Activated CD4-positive, alpha-beta T cell treated with anti-CD3 and anti-CD28 coated beads for 24 hours (primary cell): ENCODE measurements at places on chromosomes 2 and 18.

GRCh38 chr2:241592126-241592845, 33.7 kb downstream of the BOK start:
- no peak for DNase-seq

GRCh38 chr2:10584242-10584753, 105.5 kb downstream of the NOL10 start:
- no peak for DNase-seq

- DNase-seq: no peak
Measured at GRCh38 chr2:45860136-45861121, 209.0 kb downstream of the PRKCE start.

GRCh38 chr2:176385219-176385759, 116.0 kb downstream of the MTX2 start:
- no peak for DNase-seq

GRCh38 chr18:38887671-38888020, 1322.0 kb upstream of the CELF4 start:
- DNase-seq: no peak

DNA sequence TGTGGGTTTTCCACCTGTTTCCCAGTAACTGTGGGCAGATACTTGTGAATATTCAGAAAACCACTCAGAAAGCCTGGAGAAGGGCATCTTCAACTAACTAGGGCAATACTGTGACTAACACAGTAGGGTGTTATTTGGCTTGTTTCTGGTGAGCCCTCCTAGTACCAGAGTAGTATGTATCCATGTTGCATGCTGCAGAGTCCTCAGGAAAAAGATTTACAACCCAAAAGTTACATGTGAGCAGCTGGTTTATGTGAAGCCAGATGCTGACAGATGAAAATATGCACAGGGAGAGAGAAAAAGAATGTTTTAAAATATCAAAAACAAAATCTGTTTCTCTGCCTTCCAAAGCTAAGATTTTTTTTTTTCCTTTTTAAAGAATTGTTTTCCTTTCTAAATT, 333.2 kb upstream of the UBE2E3 start:
- DNase-seq: no peak

DNA sequence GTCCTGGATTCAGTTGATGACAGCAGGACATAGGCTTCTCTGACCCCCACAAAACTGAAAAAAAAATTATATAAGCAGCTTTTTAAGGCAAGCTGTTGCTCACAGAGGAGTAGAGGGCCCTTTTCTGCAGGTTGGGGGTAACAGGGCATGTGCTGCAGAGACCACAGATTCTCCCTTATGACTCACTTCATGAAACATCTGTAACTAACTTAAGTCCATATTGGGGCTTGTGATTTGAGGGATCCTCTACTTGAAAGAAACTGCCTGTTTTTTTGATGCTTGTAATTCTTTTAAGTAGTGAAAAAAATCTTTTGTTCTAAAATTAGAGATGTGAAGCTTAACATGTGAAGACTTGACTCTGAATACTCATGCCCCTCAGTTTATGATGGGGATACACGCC, 33.4 kb downstream of the XRCC5 start:
- no peak for DNase-seq

DNA sequence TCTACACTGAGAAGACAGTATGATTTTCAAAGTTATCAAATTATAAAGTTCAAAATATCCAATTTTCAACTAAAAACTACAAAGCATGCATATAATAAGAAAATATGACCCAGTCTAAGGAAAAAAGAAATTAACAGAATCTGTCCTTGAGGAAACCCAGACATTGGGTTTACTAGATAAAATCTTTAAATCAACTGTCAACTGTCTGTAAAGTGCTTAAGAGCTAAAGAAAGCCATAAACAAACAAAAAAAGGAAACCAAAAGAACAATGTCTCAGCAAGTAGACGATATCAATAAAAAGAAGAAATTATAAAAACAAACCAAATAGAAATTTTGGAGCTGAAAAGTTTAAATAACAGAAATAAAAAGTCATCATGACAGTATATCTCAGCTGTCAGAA, 10.5 kb upstream of the ABCB11 start:
- no peak for DNase-seq

GRCh38 chr2:48540237-48540935, 10.4 kb downstream of the STON1 start:
- no peak for DNase-seq

GRCh38 chr2:215370112-215370965, 58.5 kb downstream of the ATIC start:
- DNase-seq: no peak

- no peak for DNase-seq
Measured at GRCh38 chr2:239329972-239330572, 70.7 kb downstream of the HDAC4 start.

GRCh38 chr2:214492152-214492551, 81.3 kb downstream of the VWC2L start:
- no peak for DNase-seq

DNA sequence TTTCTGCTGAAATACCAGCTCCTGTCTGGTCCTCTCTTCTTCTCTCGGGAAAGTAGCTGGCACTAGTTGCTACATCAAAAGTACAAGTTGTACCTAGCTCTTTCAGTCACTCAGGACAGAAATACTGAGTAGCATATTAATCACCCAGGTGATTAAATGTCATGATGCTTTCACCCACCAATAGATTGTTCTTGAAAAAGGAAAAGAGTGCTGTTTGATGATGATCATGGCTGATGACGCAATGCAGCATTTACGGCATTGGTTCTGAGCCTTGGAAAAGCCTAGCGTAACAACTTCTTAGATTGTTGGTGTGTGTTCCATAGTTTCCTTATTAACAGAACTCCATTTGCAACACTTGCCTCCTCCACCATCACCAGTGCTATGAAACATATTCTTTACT, 190.7 kb downstream of the CDH7 start:
- no peak for DNase-seq

GRCh38 chr2:96150007-96150640, 4.9 kb upstream of the DUSP2 start:
- no peak for DNase-seq

- DNase-seq: no peak
Measured at GRCh38 chr2:42877511-42877910, 85.1 kb upstream of the HAAO start.

- no peak for DNase-seq
Measured at GRCh38 chr2:122563781-122564180, 808.3 kb downstream of the TSN start.

DNA sequence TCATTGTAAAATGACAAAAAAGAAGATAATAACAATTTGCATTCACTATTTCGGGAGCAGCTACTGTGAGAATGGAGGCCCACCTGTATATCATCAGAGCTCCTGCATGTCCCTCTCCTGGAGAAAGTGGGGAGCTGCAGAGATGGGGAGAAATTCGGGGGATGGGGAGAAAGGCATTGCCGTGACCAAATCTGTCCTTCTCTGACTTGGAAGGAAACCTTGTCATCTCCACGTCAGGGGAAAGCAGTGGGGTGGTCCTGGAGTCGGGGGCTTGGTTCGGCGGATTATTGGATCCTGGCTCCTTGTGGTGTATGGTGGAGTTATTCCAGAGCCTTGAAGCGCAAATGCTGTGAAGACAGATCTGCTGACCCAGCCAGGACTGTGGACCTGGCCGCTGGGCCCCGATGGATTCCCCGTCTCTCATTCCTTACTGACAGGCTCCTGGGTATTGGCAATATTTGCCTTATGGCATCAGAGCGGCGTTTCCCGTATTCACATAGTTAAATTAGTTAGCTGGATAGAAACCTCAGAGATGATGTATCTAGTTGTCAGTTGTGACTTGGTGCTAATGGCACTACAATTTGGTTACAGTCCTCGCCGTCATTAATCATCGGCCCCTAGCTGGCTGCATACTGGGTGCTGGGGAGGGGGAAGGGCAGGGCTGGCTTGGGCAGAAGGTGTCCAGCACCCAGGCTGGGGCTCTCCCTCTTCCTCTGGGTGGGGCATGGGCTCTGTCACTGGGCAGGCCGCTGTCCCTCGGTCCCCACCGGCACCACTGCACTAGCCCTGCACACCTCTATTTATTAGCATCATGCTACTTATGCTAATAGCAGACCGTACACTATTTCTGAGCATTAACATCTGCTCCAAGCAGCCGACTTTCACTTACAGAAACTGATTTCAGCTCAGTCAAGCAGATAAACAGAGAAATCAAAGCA, 31.7 kb downstream of the CELF4 start:
- no peak for DNase-seq

- no peak for DNase-seq
Measured at GRCh38 chr18:70991577-70991976, 702.7 kb downstream of the SOCS6 start.

DNA sequence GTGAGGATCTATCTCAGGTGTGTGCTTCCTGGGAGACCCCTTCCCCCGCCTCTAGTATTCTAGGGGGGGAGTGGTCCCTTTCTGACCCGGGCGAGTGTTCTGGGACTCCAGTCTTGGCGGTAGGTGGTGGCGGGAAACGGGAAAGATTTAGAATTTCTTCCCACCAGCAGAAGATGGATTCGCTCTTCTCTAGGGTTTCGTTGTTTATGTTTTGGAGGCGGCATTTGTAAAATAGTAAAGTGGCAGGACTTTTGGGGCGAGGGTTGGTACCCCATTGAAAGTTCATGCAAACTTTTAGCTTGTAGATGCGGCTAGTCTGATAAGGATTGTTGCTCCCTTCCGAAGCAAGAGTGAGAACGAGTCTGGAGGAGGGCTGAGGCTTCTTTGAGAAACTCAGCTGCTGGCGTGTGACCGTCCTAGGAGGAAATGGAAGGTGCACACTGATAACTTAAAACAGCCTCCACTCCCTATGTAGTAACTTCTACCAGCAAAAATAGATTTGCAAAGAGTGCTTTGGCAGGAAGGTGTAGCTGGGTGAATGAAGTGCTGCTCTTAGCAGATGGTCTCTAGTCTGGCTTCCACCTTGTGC, 412 bp downstream of the GPD2 start:
- peak; percentile 4 for DNase-seq

GRCh38 chr2:120206022-120206581, 17.1 kb downstream of the TMEM185B start:
- no peak for DNase-seq

GRCh38 chr2:84782717-84783442, 98.0 kb downstream of the TRABD2A start:
- peak; percentile 8 for DNase-seq

DNA sequence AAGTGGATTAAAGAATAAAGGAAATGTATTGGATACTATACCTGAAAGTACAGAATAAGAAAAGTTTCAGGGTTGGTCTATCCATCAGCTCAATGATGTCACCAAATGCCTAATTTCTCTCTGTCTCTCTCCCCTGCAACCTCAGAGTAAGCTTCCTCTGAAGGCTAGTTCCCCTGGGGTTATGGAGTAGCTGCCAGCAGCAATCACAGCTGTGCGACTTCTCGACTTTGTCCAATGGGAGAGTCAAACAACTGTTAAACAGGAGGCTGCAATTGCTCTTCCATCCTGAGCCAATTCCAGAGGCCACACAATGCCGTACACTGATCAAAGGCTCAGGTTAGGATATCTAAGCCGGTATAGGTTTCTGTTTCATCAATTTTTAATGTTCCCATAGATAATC, 95.3 kb upstream of the FANCL start:
- no peak for DNase-seq

- no peak for DNase-seq
Measured at GRCh38 chr2:37882036-37882435, 43.1 kb upstream of the RMDN2 start.
